ENCODE measurements at places on chromosomes 3 and 15.

- no peak for ATAC-seq
Measured at GRCh38 chr15:75785771-75786574, 57.3 kb upstream of the UBE2Q2 start.

DNA sequence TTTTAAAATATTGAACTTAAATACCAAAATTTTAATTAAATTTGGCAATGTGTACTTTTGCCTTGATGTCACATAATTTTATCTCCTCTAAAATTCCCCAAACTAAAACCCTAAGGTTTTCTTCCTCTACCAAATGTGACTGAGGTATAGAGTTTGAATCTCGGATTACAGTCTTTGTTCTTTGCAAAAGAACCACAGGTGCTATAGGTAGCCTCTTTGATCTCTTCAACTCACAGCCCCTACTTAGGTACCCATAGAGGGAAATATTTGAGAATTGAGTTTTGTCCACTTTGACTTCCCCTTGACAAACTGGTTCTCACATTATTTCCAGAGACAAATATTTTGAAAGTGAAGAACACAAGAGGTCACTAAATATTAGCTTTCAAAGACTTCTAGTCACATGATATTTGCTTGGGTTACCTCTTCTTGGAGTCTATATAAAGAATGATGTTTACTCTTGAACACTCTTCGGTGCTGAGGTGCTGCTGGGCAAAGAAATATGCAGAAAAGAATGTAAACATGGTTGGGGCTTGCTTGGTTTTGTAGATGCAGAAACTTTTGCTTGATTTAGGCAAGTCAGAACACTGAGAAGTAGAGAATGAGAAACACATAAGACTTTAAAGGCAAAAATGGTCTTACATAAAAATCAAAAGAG lies 120.8 kb upstream of the MCTP2 start:
- ATAC-seq: no peak

DNA sequence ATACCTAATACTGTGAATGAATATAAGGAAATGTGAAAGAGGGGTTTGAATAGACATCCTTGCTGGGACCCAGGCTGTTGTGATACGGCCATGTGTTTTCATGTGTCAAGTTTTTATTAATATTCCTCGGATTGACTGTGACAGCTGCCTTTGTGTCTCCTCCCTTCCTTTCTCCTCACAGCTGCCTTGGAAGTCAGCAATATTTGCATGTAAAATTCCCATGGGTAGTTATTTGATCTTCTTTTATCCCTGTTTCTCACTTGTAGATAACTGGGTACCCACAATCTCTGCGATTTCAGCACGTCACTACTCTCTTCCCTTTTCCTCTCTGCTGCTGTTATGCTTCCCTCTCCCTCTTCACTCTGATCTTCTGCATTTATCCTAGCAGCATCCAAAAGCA lies 9.4 kb downstream of the GPR156 start:
- ATAC-seq: no peak

DNA sequence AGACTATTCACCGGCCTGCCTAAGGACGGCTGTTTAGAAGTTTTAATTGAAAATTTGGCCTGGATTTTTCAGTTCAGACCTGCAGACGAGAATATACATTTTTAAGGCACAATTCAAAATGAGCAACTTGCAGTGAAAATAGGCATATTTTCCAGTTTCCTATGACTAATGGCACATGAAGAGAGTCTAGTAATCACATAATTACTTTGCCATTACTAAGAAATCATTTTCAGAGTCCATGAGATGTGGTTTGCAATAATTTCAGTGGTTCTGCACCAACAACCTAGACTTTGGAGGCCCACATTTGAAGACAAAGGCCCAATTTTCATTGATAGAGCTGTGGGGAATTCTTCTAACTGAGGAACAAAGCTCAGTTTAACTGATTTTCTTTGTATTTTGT lies 205.3 kb downstream of the SOX2 start:
- no peak for ATAC-seq

DNA sequence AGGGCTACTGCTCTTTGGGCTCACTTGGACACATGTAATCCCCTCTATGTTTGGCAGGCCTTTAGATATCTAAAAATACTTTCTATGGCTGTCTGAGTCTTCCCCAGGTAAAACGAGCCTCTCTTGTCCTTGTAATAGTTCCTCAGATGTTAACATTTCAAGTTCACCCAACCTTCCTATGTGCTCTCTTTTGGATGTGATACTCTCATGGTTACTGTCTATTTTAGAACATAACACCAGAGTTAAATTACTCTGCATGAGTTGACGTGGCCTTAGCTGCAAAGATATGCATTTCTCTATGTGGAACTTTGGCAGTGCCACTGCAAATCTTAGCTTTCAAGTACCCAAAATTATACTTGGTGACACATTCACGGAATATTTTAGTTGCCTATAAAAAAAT lies 31.9 kb upstream of the CSPG5 start:
- no peak for ATAC-seq

GRCh38 chr15:67914537-67915460 lies 75.0 kb upstream of the RNU6-1 start:
- no peak for ATAC-seq

GRCh38 chr3:32292085-32292796 lies 53.8 kb downstream of the CMTM8 start:
- ATAC-seq: no peak

DNA sequence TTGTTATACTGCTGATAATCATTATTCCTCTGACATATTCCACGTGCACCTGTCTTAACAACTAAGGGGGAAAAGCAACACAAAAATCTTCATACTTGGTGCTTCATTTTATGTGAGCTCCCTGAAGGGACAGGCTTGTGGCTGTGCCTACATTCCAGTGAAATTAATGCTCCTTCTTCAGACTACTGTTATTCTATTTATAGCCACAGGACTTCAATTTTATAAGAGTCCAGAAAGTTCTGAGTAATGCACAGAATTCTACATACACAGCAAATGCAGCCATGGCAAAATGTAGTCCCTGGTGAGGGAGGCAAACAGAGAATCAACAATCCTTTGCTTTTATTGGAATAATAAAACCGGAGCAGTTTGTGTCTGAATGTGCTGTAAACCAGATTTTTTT lies 417.1 kb downstream of the RBMS3 start:
- ATAC-seq: no peak

DNA sequence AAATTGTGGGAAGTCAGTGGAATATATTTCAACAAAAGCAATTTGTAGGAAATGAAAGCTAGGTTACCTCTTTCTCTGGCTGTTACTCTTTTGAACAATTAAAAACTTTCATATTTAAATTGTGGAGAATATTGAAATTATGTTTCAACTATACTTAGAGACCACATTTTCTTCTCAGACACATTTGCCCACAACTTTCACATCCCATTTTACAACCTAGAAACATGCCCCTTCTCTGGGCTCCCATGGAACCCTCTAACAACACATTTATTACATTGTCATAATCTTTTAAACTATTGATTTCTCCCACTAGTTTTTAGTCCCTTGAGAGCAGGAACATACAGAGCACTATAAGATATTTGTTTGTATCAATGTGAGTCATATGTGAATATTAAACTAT lies 211.7 kb upstream of the TTC14 start:
- no peak for ATAC-seq

DNA sequence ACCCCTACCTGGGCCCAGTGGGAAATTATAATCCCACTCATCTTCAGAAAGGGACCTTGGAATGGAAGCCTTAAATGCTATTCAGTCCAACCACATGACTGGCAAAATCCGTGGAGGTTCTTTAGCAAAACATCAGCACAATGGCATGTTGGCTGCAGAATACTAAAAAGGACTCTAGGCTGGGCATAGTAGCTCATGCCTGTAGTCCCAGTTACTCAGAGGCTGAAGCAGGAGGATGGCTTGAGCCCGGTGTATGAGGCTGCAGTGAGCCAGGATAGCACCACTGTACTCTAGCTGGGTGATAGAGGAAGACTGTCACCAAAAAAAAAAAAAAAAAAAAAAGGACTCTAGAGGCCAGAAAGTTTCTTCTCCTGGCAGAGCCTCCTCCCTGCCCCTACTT lies 60.6 kb upstream of the RYK start:
- no peak for ATAC-seq

DNA sequence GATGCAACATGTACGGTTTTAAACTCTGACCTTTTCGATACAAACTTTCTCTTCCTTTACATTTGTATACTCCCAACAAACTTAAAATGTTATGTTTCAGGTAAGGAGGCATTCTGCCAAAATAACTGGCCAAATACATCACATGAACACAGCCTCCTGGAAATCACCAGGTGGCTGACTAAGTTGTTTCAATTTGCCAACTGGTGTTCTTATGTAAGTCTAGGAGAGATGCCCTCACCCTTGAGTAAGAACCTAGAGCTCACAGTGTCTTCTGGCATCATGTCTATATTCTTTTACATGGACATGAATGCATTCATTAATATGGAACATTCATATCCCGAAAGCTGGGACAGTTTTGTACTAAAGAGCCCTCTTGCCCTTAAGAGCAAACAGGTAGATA lies 341.1 kb upstream of the NR2F2 start:
- no peak for ATAC-seq

DNA sequence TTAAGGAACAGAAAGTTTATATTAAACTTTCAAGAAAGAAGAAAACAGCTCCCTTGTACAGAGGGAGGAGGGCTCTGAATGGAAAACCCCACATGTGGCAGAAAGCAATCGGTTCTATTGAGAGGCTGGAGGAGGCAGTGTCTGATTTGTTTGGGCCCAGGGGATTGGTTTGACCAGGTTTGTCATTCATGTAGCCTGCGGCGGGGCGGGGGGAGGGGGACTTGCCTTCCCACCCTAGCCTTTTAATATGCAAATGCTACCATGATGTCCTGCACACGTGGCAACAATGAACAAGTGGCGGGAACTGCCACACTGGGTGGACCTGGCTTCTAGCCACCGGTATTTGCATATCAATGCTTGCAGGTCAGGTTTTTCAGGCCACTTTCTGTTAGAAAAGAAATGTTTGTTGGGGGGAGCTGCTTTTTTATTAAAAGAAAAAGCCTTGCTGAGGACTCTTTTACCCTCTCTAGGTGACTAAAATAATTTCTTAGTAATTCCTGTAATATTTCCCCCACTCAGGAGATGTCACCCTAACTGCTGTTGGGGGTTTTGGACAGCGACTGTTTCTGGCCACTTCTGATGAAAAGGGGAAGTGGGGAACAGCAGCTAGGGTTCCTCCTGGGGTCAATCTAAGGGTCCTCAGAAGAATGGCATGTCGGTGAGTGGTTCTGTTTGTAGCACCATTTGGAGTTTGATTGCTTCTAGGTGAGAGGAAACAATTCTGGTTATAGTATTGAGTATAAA lies 691.2 kb downstream of the TBL1XR1 start:
- no peak for ATAC-seq

DNA sequence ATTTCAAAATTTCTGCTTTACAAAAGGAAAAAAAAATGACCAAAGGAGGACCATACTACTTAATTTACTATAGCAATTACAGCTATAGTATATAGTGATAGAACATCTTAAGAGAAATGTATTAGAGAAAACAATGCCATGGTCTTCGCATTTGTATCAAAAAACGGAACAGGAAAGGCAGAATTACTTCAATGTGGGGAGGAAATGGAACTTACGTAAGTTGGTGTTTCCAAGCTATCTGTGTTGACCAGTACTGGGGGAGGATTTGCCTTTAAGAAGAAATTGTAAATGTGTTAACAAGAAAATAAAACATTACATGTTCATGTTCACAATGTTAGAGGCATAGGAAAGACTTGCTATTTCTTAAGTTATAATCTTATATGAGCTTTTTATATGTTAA lies 119.9 kb upstream of the MELTF start:
- ATAC-seq: no peak

DNA sequence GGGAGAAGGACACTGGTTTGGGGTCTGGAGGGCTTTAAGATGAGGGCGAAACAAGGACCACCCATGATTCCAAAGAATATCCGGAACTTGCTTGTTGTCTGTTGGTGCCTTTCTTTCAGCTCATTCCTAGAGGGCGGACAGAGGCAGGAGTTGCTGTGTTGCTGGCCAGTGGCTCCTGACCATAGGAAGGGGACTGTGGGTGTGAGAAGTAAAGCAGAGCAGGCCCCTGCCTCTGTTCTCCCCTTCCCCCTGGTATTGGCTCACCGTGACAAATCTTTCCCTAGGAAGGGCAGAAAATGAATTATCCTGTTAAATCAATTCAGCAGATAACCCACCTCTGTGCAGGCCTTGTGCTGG lies 89.1 kb downstream of the LIPC start:
- ATAC-seq: no peak

DNA sequence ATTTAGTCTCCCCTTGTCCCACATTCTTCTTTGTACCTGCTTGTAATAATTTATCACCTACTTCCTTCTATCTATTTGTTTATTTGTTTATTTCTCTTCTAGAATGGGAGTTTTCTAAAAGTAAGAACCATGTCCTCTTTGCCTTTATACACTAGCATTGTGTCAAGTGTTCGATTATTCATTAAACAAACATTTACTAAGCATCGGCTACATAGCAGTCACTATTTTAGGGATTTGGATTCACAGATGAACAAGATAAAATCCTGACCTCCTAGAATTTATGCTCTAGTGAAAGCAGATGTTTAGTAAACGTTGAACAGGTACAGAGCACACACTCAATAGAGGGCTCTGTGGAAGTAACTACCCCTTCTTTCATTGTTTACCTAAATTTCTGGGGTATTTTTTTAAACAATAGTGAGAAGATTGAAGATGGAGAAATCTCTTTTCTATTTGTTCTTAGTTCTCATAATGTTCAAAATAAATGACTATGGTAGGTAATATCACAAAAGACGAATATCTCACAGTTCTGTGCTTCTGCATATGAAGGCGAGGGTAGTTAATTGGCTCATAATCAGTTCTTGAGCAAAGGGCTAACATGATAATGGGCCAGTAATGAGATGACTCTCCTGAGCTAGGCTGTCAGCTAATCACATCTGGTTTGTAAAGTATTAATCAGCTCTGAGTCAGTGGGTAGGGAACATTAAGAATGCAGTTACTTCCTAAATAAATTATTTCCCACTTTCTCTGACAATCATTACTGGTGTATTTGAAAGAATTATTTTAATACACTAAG lies 111.9 kb downstream of the SLC9A9 start:
- peak; percentile 80 for ATAC-seq

- ATAC-seq: peak; percentile 54
Measured at GRCh38 chr3:62159709-62160092, 213.6 kb downstream of the FEZF2 start.

- no peak for ATAC-seq
Measured at GRCh38 chr3:16407366-16407765, 106.1 kb downstream of the RFTN1 start.

DNA sequence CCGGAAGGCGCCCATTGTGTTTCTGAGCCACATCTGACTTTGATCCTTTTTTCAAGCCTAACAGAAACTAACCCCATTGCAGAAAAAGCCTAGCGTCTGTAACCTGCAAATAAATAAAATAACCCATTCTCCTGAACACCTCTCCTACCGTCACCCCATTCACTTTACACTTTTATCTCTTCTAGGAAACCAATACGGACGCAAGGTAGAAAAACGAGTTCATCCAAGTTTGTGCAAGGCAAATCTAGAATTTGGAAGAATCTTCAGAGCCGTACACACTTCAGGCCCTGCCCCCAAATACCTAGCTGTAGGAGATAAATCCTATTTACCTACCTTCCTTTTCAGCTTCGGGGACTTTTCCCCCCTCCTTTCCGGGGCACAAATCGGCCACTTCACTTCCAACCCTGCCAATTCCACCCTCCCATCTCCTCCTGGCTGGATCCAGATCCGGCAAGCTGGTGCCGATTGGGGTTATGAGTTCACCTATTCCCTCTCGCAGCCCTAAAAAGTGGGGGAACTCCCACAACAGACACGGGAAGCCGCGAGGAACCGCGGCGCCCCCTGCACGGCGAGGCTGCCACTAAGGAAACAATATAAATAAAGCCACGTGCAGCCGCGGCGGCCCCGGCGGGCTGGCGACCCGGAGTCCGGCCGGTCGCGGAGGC lies 987 bp downstream of the PRTG start:
- peak; percentile 11 for ATAC-seq

Measured in esophagus mucosa (tissue), 1 donor.